ENCODE measurements at places on chromosomes 13 and 19.

DNA sequence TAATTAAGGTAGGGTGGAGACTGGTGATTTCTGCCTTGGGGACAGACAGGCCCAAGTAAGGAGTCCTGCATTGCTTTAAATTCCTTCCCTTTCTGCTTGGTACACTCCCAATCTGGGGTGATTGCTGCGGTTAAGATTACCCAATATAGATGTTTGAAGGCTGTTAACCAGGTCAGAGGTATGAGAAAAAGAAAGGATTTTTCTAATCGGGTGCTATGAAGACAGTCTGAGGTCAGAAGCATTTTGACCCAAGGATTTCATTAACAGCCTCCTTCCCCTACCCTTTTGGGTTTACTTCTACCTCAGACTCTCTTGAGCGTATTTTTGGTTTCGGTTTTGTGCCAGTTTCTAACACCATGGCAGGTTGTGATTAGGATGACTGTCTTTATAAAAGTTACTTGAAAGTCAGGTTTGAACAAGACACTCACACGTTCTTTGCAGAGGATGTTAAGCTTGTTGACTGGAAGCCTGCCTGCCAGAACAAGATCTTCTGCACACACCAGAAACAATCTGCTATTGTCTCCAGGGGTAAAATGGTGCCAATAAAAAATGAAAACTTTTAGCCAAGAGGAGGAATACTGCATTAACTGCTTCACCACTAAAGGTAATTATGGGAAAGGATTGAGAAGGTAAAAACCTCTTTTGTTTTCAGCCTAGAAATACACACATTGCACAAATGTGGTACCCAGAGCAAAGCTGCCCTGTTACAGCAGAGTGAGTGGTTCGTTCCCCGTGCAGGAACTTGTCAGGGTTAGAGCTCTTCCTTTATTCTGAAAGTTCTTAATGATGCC, 108.8 kb downstream of the NDFIP2 start:
- peak; percentile 74 for DNase-seq

- peak; percentile 30 for DNase-seq
Measured at GRCh38 chr13:94061301-94061700, 418.2 kb downstream of the DCT start.

- DNase-seq: no peak
Measured at GRCh38 chr19:38251564-38252051, 4.6 kb downstream of the PPP1R14A start.

- DNase-seq: no peak
Measured at GRCh38 chr13:50167967-50168366, 152.7 kb downstream of the KCNRG start.

DNA sequence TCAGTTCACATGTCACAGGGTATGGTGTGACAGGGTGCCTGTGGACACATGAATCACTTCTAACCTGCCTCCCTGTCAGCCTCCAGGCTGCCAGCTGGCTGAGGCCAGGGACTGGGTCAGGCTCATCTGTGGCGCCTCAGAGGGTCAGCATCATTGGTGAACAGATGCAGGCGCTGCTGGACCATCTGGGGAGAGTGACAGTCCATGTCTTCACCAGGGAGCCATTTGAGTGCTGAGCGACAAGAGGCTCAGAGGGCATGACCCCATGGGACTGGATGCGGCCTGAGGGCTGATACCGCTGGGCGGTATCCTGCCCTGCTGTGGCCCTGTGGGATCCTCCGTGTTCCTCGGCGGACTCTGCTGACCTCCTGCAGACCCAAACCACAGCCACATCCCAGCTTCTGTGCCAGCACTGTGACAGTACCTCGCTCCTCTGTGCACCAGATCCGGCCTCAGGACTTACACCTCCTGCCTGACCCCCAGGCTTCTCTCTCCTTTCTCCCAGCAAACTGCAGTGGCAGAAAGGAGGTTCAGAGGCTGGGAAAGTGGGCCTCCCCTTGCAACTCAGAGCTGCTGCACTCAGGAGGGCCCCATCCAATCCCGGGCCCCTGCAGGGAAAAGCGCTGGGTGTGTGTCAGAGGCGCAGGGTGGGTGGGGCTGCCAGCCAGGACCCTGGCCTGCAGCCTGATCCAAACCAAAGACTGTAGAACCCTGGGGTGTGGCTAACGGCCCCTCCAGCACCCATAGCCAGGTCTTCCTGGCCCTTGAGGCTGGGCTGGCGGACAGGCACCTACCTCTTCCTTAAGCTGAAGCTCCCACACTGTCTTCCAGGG, 10.2 kb downstream of the ACTMAP start:
- no peak for DNase-seq

DNA sequence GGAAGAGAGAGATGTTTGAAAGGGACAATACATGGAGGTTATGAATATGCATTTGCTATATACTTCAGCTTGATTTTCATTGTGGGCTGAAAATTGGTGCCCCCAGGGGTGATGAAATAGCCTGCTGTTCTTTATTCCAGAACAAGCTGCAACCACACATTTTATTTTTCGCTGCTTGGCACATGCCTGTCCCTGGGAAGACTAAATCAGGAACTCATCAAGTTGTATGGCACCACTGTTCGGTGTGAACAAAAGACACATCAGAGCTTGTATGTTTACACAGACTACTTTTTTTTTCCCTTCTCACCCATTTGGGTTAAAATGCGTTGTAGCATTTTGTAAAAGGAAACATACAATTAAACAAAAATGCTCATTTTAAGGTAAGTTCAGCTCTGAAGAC, 230.7 kb downstream of the NALCN start:
- no peak for DNase-seq

DNA sequence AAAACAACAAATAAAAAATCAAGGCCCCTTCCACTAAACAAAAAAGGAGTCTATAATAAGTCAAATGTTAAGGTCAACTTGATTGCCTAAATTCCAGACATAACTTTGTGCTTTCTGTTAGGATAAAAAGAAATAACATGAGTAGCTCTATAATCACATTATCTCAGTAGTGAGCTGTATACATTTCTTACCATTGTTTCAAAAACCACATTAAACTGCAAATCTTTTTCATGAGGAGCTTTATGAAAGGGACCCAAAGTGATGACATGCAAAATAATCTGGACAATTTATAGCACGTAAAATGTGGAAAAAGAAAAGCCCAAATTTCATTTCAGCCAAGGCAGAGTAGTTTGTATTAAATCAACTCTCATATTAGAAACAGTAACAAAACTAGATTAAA, 269.2 kb downstream of the KLF12 start:
- DNase-seq: no peak

DNA sequence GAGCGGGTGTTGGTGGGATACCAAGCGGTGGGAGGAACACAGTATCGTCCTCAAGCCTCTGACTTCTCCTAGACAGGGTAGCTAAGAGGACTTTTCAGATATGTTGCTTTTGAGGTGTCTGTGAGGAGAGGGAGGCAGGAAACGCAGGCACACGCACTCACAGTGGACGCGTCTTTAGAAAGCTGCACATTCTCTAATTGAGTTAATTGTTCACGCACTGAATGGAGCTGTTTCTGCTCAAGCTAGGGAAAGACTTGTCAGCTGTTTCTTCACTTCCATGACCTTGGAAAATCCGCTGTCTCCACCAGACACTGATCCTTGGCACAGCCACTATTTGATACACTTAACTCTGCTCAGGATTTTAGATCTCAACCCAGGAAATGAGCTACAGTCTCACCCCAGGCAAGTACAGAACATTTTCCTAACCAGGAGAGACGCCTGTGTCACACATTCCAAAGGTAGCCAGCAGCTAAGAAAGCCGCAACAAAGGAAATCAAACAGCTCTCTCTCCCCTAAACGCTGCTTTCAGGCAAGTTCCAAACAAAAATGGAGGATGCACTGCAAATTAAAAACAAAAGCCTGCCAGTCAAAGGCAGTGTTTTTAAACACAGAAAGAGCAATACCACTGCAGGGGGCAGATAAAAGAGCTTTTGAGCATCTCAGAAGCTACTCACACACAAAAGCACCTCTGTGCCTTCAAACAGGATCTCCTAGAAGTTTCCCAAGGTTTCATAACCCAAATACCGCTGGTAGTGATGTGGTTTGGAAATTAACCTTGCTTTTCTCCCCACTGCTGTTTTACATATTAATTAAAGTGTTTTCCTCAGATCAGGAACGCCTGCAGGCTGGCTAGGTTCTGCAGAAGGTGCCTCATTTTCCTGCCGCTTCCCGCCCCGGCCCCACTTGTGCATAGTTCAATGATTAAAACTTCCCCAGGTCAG, 57.3 kb downstream of the IRS2 start:
- no peak for DNase-seq

DNA sequence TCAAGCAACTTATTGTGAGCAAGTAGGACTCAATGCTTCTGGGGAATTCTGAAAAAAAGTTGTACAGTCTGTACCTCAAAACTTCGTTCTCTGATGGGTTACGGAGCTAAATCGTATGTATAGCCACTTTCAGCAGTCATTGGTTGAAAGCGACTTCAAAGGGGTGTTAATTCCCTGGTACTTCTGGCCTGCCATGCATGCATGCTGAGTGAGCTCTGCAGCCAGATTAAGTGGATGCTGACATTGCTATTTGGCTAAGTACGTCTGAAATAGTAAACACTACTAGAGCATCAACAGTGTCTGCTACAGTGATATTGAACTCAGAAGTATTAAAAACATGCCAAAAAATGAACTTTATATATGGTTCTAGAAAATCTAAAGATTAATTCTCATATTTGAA, 1183.1 kb upstream of the PCDH20 start:
- no peak for DNase-seq

DNA sequence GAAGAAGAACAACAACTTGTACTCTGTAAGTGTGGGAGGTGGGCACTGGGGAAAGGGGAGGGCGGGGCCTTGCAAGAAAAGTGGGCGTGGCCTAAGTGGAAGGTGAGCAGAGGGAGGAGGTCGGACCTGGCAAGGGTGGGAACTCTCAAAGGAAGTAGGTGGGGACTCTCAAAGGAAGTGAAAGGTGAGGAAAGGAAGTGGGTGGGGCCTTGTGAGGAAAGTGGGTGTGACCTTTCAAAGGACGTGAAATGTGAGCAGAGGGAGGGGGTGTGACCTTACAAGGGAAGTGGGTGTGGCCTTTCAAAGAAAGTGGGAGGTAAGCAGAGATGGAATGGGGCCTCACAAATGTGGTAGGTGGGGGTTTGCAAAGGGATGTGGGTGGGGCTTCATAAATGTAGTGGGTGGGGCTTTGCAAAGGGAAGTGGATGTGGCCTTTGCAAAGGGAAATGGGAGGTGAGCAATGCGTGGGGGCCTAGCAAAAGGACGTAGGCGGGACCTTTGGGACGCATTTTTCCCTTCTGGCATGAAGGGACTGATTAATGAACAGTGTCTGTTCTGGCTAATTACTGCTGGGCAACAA, 25.9 kb downstream of the ACSBG2 start:
- peak; percentile 92 for DNase-seq

DNA sequence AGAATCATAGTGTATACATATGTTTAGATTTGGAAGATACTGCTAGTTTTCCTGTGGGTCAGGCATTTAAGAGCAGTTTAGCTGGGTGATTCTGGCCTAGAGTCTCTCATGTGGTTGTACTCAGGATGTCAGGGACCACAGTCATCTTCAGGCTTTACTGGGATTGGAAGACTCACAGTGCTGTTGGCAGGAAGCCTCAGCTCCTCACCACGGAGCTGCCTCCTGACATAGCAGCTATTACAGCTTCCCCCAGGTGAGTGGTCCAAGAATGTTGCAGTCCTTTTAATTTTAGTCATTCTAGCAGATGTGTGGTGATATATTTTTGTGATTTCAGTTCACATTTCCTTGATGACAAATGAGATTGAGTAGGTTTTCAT, 16.9 kb upstream of the GPR18 start:
- DNase-seq: peak; percentile 14

GRCh38 chr13:51564252-51564651, 20.0 kb upstream of the WDFY2 start:
- DNase-seq: no peak

DNA sequence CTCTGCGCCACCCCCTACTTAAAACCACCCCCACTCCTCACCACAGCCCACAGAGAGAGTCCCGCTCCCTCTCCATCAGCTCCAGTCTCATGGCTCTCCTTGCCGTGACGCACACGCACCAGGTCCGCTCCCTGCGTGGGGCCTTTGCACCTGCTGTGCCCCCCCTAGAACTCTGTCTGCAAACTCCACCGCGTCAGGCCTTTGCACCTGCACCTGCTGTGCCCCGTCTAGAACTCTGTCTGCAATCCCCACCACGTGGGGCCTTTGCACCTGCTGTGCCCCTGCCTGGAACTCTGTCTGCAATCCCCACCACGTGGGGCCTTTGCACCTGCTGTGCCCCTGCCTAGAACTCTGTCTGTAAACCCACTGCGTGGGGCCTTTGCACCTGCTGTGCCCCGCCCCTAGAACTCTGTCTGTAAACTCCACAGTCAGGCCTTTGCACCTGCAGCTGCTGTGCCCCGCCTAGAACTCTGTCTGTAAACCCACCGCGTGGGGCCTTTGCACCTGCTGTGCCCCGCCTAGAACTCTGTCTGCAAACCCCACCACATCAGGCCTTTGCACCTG, 4.2 kb downstream of the SHC2 start:
- no peak for DNase-seq

DNA sequence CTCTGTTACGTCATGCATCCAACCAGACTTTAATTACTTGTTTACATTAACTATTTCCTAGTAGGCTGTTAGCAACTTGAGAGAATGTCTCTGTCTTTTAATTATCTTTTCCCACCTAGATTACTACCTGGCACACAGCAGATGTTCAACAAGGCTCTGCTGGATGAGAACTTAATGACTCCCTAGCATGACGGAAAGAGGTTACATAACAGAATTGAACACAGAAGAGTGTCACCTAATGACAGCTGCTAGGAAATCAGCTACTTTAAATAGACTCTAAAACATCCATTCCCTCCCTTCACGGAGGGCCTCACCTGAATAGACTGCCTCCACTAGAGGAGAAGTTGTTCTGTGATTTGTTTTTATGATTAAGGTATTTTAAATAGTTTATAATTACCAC, 110.8 kb downstream of the TEX29 start:
- DNase-seq: no peak

DNA sequence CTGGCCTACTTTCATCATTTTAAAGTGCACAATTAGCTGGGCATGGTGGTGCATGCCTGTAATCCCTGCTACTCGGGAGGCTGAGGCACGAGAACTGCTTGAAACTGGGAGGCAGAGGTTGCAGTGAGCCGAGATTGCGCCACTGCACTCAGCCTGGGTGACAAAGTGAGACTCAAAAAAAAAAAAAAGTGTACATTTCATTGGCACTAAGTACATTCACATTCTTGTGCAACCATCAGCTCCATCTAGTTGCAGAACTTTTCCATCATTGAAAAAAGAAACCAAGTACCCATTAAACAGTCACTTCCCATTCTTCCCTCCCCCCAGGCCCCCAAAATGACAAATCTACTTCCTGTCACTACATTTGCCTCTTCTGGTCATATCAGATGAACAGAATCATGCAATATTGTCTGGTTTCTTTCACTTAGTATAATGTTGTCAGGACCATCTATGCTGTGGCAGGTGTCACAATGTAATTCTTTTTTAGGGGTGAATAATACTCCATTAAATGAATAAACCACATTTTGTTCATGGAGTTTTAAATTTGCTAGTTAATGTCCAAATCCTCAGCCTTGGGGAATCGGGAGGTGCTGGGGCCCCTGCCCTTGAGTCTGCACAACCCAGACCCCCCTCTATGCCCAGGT, 7.4 kb upstream of the SIGLEC11 start:
- DNase-seq: no peak

GRCh38 chr13:67351909-67352308, 121.8 kb upstream of the PCDH9 start:
- no peak for DNase-seq

All from MCF 10A (cell line).